Left kidney (tissue), 8 donors: ENCODE measurements at places on chromosomes 5 and 9. TPM values are rescaled to one million over a fixed set of nuclear protein-coding genes. Genes with fewer than 3 reads are reported as not detected.

The ROR2 gene
- 17.1 TPM for polyA plus RNA-seq

The PTGR1 gene
- polyA plus RNA-seq, result 278 TPM

The TAS2R1 gene
- 0.42 TPM for polyA plus RNA-seq

The GABRA6 gene
- not detected for polyA plus RNA-seq

The EGFLAM gene
- polyA plus RNA-seq, result 10.6 TPM
